ENCODE measurements at places on chromosomes 7 and 10. TPM values are rescaled to one million over a fixed set of nuclear protein-coding genes. Genes with fewer than 3 reads are reported as not detected.

DNA sequence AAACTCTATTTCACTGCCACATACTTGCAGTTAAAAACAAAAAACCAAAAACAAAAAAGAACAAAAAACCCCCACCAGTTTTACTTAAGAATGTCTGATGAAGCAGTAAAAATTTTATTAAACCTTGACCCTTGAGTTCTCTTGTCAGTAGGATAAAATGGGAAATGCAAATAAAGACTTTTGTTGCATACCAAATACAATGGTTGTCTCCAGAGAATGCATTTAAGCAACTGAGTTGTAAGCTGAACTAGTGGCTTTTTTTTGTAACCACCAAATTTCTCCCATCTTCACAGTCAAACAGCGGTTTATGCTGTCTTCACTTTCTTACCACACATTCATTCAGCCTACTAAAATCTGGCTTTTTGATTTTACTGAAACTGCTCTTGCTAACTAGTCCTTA lies 3.1 kb downstream of the SYPL1 start:
- DNase-seq = no peak

GRCh38 chr10:113305871-113306270 lies 247.0 kb upstream of the HABP2 start:
- DNase-seq = no peak

DNA sequence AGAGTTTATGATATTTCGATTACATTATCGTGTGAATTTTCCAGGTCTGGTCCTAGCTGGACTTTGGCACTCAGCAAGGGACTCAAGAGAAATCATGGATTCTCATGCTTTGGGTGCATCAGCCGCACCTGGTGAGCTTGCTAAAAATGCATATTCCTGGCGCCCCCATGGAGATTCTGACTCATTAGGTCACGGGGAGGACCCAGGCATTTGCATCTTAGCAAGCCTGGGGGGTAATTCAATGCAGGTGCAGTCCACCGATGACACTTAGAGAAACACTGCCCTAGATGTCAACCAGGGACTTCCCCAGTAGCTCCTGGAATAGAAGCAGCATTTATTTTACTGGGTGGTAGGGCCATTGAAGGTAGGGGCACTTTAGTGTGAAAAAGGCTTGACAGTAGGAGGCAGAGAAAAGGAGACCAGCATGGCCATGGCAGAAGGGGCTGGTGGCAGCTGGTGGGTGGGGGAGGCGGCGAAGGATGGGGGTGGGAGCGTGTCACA lies 29.9 kb upstream of the PDCD4 start:
- no peak for DNase-seq

Gene PRPF18
- 17.4 TPM for polyA plus RNA-seq

Gene WNT8B
- 0.08 TPM for polyA plus RNA-seq

Measured in urinary bladder (tissue), 4 donors.